ENCODE measurements at places on chromosomes 11 and 22.
A peak's percentile ranks its signal among the peaks of the same experiment; 100 is the strongest.

DNA sequence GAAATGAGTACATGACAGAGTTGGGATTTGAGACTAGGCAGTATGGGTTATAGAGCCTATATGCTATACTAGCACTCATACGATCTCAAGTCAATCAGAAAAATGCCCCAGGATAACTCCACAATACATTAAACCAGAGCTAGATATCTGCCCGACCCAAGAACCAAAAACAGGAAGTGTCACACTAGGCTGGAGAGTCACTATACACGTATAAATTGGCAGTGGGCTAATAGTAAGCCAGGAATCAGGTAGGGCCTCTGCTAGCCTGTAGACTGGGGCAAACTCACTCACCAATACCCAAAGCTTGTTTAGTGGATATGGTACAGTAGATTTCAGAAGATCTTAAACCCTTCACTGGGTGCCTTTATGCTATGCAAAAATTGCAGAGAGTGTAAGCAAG lies 16.2 kb upstream of the EIF4G2 start:
- no peak for DNase-seq

DNA sequence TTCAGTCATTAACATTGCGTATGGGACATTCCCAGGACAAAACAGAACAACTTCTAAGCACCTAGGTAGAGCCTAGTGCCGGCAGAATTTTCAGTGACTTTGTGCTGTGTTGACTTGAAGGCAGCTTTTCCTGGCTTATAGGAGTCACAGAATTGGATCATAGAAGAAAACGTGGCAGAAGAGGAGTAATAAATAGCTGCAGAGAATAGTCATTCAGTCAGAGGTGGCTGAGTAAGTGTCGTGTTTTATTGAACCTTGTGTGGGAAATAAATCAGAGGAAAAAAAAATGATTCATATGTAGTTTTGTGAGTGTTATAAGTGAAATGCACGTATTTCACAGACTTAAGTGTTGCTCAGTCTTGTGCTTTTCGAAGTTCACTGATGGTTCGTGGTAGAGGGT lies 2.1 kb downstream of the BARX2 start:
- DNase-seq = no peak

DNA sequence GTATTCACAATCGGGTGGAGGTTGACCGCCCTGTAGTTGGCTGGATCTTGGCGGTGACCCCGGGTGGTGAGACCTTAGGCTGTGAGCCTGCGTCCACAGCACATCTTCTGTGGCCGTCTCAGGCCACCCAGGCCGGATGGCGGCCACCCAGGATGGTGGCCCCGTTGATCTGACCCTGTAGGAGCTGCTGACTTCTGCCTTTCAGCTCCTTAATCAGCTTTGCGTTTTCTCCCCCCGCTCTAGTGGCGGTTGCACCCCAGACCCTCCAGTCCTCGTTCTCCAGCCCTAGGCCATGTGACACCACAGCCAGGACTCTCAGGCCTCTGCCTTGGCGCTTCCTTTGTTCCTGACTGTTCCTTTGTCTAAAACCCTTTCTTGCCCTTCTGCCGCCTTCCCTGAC lies 244.0 kb downstream of the TBC1D22A start:
- no peak for DNase-seq

GRCh38 chr11:95035316-95035715 lies 10.3 kb downstream of the KDM4E start:
- DNase-seq = no peak

- DNase-seq = peak; percentile 66
Measured at GRCh38 chr11:118198370-118198769, 21.9 kb upstream of the SCN2B start.

GRCh38 chr22:49849161-49850020 lies 4.3 kb upstream of the ZBED4 start:
- no peak for DNase-seq

Data from COR-L47 (cell line).